CD8-positive, alpha-beta T cell (primary cell): ENCODE measurements at places on chromosomes 2 and 18.

- no peak for DNase-seq
These were observed 430.0 kb upstream of the TNP1 start for GRCh38 chr2:217289907-217290280.

DNA sequence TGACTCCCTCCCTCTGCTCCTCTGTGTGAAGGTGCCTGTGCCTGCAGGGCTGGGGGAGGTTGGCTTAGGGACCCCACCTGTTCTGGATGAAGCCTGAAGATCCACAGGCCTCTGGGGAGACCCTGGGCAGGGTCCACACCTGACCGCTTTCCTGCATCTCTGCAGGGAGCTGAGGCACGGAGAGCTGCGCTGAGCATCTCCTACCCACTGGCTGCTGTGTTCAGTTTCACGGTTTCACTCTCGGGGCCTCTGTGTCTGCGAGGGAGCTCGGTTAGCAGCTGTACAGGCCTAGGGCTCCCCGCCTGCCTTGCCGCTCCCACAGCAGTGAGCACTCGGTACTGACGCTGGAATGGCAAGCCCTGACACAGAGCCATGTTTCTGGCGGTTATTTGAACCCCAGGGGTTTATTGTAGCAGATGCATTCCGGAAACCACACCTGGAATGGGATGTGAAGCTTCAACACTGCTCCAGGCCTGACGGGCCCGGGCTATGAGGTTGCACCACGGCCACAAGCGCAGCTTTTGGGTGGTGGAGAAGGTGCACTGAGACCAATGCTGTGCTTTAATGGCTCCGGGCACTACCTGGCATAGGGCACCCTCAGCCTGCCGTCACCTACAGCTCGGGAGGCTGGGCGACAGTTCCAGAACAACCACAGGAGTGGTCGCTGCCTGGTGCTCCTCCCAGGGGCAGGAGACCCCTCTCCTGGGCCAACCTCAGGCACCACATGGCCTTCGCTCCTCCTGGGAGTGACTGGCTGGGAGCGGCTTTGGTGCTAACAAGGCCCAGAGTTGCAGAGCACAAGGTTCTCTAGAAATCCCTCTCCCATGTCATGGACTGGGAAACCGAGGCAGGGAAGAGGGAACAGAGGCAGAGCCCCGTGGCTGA is 257.9 kb downstream of the NDUFA10 start:
- no peak for DNase-seq

DNA sequence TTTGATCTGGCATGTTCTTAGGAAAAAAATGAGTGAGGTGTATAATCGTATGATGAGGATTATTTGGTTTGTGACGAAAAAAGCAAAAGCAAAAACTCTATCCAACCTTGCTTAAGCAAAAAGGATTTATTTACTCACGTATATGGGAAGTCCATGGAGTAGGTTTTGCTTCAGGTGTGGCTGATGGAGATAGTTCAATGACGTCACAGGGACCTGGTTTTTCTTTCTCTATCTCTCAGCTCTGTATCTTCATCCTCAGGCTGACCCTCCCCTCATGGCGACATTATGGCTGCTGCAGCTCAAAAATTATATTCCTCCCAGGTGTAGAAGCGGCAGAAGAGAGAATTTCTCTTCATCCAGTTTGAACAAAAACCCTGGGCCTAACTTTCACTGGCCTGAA is 8.9 kb downstream of the TMSB10 start:
- no peak for DNase-seq

GRCh38 chr2:115386465-115386864 is 944.0 kb downstream of the DPP10 start:
- no peak for DNase-seq

GRCh38 chr2:236663287-236664101 is 93.9 kb downstream of the ACKR3 start:
- no peak for DNase-seq

DNA sequence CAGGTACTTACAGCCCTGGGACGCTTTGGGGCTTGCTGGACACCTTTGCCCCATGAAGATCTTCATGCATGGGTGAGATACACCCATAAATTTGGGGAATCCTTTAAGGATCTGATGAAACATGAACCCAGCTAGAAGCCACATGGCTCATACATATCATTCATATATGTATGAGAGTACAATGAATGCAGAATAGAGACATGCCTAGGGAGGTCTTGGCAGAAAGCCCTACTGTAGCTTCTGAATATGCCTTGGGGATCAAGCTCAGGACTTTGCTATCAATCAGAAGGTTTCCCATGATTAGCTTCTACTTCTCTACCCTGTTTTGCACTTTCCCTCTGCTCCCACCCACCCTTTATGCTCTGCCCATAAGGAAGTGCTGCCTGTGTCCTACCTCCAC is 368.4 kb downstream of the LPIN1 start:
- DNase-seq, result no peak

GRCh38 chr2:42029171-42029570 is 18.6 kb upstream of the PKDCC start:
- DNase-seq, result no peak

- DNase-seq, result no peak
These were observed 107.6 kb upstream of the OTOS start for GRCh38 chr2:240247868-240248720.

- DNase-seq, result no peak
These were observed 96.0 kb downstream of the TFCP2L1 start for GRCh38 chr2:121189011-121189410.

DNA sequence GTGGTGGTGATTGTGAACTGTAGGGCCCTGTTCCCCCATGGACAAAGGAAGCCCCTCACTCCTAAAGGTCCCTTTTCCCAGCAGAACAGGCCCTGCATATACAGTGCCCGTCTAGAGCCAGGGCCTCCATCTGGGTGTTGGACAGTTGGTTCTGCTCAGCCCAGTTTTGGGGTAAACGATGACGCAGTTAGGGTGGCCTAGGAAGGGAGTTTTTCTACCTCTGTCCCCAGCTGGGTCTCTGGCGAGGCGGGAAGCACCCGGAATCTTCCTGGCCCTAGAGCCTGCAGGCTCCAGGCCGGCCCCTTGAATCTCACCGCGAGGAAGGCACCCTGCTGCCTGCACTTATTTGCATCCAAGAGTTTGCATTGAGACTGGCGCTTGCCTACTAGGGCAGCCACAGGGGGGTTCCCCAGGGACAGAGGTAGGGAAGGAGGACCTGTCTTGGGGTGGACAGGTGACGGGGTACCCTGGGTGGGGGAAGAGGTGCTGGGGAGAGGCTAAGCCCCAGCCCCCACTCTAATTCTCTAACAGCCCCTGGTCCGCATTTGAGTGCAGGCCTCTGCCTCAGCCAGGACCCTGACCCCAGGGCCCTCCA is 529 bp upstream of the MTA3 start:
- DNase-seq, result peak; percentile 12
